ENCODE measurements at places on chromosomes 3 and 15. TPM values are rescaled to one million over a fixed set of nuclear protein-coding genes. Genes with fewer than 3 reads are reported as not detected.

DNA sequence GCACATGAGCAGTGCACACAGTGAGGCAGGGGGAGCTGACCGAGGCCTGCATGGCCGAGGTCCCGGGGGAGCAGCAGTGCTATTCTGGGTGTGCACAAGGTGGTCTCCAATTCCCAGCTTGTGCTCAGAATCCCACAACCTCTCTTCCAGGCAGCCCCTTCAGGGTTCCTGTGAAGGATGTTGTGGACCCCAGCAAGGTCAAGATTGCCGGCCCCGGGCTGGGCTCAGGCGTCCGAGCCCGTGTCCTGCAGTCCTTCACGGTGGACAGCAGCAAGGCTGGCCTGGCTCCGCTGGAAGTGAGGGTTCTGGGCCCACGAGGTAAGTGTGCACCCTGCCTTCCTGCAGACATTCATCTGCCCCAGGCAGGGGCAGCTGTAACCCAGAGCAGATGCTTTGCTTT, 80.2 kb downstream of the DNASE1L3 start:
- DNase-seq: no peak

The IGDCC3 gene
- total RNA-seq: 6.9 TPM

The AMIGO3 gene
- not detected for total RNA-seq

DNA sequence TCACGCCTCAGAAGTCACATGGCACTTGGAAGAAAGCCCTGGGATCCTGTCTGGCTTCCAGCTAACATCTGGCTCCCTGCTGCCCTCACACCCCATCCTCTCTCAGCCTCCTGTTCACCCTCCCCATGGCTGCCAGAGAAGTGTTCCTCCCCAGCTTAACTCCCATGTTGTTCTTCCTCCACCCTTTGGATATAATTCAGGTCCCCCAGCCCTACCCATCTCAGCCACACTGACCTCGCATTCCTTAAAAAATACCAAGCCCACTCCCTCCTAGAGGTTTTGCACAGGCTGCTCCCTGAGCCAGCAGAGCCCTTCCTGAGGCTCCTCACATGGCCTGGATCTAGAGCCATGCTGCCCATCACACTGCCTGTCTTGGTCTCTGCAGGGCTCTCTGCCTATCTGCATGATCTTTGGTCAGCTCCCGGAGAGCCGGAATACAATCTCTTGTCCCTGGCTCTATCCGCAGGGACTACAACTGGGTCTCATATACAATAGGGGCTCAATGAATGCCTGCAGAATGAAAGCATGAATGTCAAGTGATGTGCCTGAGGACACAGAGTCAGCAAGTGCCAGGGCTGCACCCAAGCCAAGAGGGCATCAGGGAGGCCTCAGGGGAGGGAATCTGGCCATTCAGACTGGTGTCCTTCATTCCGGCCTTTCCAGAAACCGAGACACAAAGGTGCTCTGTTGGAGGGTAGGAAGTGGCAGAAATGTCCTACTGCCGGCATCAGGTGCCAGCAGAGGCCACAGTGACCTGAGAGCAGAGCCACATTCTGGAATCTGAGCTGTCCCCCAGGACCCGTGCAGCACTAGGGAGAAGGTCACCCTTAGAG, 3.8 kb upstream of the TKT start:
- DNase-seq: no peak

- no peak for DNase-seq
Measured at GRCh38 chr3:187841560-187841959, 96.3 kb upstream of the BCL6 start.

The SMCO1 gene
- total RNA-seq: not detected

GRCh38 chr3:135965129-135965505, 411 bp upstream of the PPP2R3A start:
- DNase-seq: no peak

DNA sequence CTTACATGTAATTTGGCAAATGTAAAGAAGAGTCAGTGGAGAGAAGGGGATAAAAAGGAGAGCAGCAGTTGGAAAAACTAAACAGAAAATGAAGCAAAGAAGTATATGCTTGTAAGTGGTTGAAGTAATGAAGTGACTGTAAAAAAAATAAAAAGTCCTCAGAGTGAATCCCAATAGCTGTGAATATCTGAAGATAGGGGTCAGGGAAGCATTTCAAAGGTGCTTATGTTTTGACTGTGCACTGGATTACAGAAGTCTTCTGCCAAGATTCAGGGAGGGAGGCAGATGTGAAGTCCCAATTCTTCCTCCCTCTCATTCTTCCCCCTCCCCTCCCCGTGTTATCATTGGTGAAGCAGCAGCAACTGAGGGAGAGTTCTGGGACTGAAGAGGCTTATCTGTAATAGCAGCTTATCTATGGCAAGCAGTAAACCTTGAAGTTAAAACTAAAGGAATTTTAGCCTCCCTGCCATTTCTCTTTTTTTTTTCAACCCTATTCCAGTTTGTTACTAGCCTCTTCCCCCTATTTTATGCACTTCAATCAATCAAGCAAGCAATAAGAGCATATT, 597.9 kb downstream of the IGSF11 start:
- DNase-seq: no peak

DNA sequence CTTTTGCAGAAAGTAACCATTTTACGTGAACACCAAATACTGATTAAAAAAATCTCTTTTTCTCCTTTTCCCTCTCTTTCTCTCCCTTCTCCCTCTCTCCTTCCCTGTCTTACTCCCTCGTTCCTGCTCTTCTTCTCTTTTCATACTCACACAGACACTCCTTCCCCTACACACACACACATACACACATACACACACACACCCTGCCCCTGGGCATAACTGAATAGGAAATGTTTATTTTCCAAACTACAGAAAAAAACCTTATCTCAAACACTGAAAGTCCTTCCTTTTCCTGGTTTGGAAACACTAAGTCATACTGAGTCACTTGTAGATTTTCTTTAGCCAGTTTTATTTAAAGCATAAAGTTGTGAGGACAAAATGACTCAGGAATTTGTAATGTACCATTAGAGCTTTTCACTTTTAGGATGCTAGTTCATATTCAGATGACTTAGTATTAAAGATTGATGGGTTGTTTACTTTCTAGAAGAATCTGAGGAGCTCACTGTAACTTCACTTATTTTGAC, 62.4 kb downstream of the MBNL1 start:
- no peak for DNase-seq

GRCh38 chr3:63351159-63352007, 73.3 kb downstream of the SYNPR start:
- peak; percentile 5 for DNase-seq

DNA sequence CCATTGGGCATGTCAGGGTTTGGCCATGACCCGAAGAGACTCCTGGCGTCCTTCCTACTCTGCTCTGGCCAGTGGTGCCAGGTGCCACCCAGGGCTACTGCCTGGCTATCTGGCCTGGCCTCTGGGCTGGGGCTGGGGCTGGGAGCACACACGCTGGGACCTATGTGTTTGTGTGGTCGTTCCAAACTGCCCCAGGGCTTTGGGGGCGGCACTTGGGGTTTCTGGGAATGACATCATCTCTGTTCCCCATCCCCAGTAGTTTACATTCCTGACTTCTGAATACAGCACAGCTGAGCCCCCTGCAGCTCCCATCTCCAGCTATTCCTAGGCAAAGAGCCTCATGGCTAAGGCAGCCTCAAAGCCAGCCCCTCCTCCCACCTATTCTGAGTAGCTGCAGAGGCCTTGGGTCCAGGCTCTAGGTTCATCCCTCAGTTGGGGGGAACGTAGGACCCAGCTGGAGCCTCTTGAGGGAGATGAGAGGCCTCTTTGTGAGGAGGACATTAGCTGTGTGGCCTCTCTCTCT, 24.3 kb downstream of the PLEKHO2 start:
- no peak for DNase-seq

The CHL1 gene
- 1,010 TPM for total RNA-seq

The ETV5 gene
- total RNA-seq: 25.7 TPM

GRCh38 chr3:110955301-110955880, 116.2 kb upstream of the NECTIN3 start:
- DNase-seq: no peak

DNA sequence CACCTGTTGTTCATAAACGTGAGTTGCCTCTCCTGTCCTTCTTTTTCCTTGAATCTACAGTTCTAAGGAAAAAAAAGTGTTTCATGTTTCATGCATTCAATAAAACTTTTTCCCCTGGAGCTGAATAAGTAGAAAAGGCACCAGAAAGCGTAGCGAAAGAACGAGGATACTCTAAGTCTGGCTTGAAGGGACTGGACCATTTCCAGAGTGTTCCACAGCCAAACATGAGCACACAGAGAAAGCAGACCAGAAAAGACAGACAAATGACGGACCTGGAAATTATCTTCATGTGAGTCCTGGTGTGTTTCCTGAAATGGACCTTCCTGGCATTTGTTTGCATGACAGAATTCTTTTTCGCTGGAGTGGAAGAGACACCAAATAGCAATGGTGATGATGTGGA, 204.7 kb downstream of the SV2B start:
- DNase-seq: no peak

GRCh38 chr3:123423031-123423430, 25.9 kb downstream of the ADCY5 start:
- DNase-seq: no peak

GRCh38 chr15:65254758-65255157, 31.9 kb downstream of the PARP16 start:
- no peak for DNase-seq

The SLC38A3 gene
- 2.0 TPM for total RNA-seq

DNA sequence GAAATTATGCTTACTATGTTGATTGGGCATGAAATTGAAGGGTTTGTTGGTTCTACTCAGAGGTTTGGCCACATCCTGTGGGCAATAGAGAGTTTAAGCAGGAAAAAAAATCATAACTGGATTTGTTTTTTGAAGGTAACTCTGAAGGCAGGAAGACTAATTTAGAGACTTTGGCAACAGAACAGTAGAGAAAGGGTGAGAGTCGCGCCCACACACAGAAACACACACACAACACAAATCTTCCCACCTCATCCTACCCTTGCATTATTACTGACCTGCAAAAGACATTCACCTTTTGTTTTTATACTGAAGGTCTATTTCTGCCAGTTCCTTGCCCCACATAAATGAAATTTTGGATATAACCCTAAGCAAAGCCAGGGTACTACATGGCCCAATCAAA, 270.6 kb downstream of the TBL1XR1 start:
- DNase-seq: no peak

DNA sequence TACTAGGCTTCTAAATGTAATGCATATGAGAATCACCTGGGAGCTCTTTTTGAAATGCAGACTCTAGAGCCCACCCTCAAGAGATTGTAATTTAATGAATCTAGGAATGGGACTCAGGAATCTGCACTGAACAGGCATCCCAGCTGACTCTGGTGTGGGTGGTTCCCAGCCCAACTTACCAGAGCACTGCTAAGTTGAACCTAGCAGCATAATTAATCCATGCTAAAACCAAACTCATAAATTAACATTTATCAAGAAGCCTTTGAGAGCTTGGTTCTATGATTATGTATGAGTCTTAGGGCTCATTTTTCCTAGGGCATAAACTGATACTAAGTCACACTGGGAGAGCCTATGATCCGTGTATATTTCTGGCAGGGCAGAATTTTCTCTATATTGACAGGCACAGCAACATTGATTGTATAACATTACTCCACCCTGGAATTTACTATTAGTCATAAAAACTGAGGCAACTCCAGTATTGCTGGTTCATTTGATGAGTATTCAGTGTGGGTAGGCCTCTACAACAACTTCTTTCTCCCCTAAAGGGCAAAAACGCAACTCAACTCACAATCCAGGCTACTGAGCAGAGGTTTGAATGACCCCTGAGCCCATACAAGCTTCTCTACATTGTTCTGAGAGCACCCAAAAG, 10.7 kb upstream of the CSTA start:
- no peak for DNase-seq

The MST1R gene
- total RNA-seq: 0.41 TPM

- DNase-seq: no peak
Measured at GRCh38 chr3:5463991-5464390, 276.5 kb downstream of the EDEM1 start.

The OR5K2 gene
- total RNA-seq: not detected

DNA sequence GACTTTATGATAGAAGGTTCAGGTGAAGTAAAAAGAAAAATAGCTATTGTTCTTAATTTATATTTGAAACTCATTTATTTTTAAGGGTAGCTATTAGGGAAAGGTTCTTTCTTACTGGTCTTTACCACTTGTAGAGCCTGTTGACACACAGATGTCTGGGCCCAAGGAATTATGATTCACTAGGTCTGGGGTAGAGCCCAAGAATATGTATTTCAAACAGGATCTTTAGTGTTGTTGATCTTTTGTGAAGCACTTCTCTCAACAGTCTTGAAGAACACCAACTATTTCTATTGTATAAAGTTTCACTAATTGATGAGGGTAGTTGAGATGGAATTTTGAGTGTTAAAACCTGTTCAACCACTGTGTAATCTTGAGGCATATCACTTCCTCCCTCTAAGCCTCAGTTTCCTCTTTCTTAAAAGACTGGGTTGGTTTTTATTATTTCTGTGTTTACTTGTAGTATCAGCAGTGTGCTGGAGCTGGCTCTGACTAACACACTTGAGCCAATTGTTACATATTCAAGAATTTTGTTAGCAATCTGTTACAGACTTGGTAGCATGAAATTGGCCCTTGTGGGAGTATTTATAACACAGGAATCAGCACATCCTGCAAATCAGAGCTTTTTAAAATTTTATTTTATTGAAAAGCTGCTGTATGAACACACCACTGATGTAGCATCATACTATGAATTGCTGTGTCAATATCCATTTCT, 155.9 kb downstream of the RBMS3 start:
- DNase-seq: no peak

DNA sequence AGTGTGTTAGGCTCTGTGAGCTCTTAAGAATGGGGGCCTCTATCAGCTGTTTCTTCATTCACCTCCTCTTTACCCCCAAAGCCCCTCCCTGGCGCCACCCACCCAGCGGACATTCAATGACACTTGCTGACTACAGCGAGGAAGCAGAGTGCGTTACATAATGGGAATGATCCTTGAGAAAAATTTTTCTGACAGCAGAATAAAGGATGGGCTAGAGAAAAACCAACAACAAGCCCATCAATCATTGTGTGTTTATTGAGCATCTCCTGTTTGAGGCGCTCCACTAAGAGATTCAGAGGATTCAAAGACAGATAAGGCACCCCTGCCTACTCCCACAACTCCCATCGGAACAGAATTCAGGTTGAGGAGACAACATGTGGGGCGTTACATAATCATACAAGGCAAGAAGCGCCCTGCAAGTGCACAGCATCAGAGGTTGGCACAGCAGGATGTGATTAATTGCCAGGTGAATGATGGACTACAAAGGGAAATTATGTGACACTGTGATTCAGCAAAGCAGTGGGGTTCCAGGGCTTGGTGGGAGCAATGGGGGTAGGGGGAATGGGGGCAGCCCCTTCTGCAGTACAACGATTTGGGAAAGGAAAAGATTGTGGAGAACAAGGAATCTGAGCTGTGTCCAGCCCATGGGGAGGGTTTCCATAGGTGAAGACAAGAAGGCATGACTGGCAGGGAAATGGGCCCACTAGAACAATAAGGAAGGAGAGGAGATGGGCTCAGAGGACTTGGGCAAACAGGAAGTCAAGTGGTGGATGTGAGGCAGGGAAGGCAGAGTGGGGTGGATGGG, 141.3 kb upstream of the ATP2B2 start:
- DNase-seq: no peak

All from frontal cortex (tissue), 4 donors.